Amniotic stem cell (primary cell): ENCODE measurements at places on chromosomes 4 and X.

DNA sequence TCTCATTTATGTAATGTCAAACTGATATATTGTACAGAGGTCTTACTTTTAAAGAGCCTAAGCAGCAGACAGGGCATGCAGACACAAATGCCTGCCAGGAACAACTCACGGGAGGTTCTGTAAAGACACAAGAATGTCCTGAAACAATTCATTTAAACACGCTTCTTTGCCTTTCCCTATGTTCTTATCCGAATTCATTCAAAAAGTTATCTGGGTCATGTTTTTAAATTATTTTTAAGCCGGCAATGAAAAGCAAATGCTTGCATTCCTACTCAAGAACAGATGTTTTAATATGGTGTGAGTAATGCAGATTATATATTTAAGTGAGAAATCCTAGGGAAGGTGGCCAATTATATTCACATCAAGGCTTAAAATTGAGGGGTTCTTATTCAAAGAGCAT is 192.6 kb downstream of the PDGFC start:
- no peak for DNase-seq

- no peak for DNase-seq
These were observed 308.1 kb downstream of the SLC7A11 start for GRCh38 chr4:137934046-137934445.

DNA sequence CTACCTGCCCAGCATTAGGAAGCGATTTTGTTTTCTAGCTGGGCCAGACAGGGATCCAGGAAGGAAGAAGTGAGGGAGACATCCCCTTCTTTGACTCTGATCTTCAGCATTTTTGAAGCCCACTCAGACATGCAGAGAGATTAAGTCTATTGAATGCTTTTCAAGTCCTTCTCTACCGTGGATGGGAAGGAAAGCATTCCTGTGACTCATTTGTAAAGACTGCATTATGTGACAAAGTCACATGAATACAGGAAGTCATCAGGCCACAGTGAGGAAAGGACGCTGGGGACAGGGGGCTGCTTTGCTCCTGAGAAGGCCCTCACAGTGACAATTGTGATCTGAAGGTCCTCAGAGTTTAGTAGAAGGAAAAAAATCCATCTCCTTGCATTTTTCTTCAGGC is 67.4 kb upstream of the GBA3 start:
- DNase-seq: no peak

- DNase-seq: peak; percentile 65
These were observed 118.0 kb upstream of the WDFY3 start for GRCh38 chr4:85084371-85085094.

GRCh38 chr4:76251441-76252270 is at the start of gene FAM47E:
Gene FAM47E, plus strand, starts transcription at chr4:76251721. Its CDS starts 26 bp downstream, at chr4:76251747.
- DNase-seq: peak; percentile 13
